ENCODE measurements at places on chromosomes 12 and 14.
A peak's percentile ranks its signal among the peaks of the same experiment; 100 is the strongest.

GRCh38 chr14:22588526-22589095, 413 bp downstream of the DAD1 start:
- no peak for DNase-seq

GRCh38 chr12:82754856-82755255, 68.2 kb downstream of the TMTC2 start:
- DNase-seq, result no peak

DNA sequence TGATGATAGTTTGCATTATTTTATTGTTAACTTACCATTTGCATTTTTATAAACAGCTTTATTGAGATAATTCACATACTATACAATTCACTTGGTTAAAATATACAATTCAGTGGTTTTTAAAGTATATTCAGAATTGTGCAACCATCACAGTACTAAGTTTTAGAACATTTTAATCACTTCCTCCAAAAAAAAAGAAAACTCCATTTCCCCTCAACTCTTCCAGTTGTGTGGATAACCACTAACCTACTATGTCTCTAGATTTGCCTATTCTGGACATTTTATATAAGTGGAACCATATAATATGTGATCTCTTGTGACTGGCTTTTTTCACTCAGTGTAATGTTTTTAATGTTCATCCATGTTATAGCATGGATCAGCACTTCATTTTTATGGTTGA, 41.3 kb downstream of the WNK1 start:
- no peak for DNase-seq

- no peak for DNase-seq
Measured at GRCh38 chr14:73248108-73248868, 11.0 kb downstream of the PAPLN start.

DNA sequence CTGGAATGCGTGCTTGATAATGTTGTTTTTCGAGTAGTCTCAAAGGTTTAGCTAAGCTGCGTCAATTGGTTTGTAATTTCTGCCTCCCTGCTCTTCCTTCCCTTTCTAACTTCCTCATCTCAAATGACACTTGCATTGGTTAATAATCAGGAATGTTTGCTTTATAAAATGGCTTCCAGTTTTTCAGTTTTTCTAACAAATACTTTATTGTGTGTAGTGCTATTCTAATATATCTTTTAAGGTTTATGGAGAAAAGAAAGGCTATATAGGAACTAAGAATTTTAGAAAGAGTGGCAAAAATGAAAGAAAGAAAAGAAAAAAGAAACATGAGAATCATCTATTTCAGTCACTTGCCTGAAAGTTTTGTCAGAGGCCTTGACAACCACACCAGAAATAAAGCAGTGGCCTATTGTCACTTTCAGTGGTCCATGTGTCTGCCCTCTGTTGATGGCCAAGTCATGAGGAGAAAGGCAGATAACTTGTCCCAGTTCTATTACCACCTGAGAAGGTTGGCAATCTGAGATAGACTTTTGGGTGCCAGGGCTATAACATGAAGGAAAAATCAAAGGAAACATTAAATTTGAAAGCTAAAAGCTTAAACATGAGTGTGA, 221.9 kb upstream of the KITLG start:
- no peak for DNase-seq

GRCh38 chr12:74293689-74294131, 243.9 kb upstream of the ATXN7L3B start:
- DNase-seq, result no peak

GRCh38 chr12:75011120-75011519, 198.5 kb downstream of the KCNC2 start:
- DNase-seq, result no peak

GRCh38 chr14:100159094-100159864, at the start of gene DEGS2:
Gene DEGS2 (minus strand): TSS chr14:100159645. CDS start chr14:100159587, 58 bp downstream.
- peak; percentile 75 for DNase-seq

GRCh38 chr12:84079626-84080025, 833.0 kb downstream of the SLC6A15 start:
- DNase-seq, result no peak

GRCh38 chr12:67598598-67598997, 49.9 kb upstream of the DYRK2 start:
- DNase-seq, result no peak

- no peak for DNase-seq
Measured at GRCh38 chr12:23560611-23561010, 388.9 kb downstream of the SOX5 start.

DNA sequence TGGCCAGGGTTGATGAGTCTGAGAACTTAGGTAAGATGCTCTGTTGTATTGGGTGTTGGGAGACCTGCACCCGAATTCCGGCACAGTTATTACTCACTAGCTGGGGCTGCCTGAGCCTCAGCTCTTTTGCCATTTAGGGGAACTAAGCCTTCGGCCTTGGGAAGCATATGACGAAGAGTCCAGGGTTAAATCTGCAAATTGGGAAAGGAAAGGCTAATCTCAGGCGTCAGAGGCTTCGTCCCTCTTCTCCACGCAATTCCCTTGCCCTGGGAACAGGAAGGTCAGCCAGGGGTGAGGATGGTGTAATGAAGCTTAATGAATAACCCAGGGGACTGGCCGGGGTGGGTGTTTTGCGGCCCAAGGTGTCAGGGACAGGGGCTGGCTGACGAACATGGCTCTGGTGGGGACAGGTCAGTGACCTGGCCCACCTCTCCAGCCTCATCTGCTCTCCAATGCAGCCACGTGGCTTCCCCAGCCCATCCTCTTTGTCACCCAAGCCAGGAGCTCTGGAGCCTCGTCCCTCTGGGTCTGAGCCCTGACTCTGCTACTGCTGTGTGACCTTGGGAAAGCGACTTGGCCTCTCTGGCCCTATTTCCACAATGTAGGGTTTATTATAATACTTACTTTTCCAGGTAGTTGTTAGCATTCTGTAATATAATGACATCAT, 3.8 kb upstream of the SDSL start:
- no peak for DNase-seq

GRCh38 chr12:12482150-12482761, 80.4 kb downstream of the DUSP16 start:
- DNase-seq, result no peak

DNA sequence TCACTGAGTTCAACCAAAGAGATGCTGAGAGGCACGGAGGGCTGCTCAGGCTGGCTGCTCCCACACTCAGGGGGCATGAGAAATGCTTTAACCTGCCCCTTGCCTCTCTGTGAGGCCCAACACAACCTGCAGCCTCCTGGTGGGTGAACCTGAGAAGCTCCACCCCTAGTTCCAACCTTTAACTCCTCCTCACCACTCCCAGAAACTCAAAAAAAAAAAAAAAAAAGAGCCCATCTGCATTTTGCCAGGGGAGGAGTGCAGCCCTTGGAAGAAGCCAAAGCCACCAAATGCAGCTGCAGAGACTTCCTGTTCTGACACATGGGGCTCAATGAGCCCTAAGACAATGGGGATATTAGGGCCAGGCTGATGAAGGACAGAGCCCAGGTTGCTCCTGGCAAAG, 8.9 kb downstream of the KRT4 start:
- no peak for DNase-seq

DNA sequence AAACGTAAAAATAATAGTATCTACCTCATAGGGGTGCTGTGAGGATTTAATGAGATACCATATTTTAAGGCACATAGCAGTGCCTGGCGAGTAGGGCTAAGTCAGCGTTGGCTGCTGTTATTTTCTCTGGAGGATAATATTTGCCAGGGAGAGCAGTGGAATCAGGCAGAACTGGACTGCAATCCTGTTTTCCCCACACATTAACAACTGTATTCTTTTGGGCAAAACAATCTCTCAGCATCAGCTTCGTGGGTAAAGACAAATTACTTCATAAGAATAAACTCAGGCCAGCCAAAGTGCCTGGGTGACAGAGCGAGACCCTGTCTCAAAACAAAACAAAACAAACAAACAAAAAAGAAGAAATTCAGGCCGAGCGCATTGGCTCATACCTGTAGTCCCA, 29.7 kb upstream of the ATP2A2 start:
- no peak for DNase-seq

DNA sequence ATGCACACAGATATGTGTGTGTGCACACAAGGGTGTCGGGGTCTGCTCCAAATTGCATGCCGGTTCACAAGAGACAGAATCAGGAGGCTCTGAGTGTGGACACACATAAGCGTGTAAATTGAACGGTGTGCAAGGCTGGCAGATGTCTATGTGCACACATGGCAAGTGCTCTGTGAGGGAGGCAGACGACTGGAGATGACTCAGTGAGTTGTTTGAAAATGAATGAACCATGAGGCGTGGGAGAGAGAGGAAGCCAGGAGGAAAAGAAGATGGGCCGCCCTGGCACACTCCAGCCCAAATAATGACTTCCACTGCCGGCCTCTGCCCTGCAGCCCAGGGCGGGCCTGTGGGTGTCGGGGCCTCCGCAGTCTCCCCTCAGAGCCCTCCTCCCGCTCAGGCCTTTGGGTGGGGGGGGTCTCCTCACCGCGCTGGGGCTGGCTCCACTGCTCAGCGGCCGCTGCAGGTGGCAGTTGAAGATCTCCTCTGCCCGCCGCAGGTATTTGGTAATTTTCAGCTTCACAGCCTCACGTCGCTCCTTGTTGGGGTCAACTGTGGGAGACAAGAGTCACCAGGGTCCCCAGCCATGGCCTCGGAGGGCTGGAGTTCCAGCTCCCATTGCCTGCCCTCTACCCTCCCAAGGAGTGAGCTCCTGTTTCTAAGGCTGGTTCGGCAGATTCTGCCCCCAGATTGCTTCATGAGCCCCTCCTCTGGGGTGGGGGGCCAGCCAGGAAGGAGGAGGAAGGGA, 3.5 kb downstream of the RPS6KL1 start:
- no peak for DNase-seq

GRCh38 chr12:9642606-9643265, 26.8 kb upstream of the CLEC2D start:
- DNase-seq, result no peak

DNA sequence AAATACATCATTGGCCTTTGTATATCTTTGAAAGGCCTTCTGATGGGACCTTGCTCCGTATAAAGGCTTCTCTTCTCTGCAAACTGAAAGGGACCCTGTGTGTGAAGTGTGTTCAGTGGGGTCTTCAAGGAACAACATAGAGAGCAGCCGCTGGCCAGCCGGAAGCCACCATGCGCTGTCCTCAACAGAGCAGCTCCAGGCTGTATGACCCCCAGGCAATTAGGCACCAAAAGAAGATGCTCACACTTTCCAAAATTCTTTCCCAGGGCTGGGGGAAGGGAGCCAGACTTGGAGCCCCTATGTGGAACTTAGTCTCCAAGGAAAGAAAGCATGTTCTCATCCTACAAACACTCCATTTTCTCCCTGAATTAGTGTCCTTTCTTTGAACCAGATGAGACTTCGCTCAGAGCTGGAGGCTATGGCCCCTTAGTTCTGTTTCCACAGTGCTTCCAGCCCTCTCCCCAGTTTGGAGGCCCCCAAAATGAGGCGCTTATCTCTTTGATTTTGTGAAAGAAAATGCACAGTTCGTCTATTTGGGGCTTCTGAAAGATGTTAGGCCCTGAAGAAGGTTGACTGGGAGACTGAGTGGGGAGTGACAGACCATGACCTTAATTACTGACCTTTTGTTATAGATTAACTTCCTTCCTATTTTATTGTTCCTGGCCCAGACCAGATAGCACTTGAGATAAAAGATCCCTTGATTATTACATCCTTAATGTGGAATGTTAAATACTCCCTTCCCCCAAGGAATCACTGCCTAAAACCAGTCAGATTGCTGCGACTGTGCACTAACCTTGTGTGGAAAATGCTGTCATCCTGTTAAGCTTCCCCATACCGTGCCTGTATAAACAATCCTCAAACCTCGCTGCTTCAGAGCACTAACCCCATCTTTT, 128.3 kb upstream of the FGD4 start:
- DNase-seq, result no peak

- no peak for DNase-seq
Measured at GRCh38 chr12:109436188-109436560, 40.9 kb downstream of the KCTD10 start.

DNA sequence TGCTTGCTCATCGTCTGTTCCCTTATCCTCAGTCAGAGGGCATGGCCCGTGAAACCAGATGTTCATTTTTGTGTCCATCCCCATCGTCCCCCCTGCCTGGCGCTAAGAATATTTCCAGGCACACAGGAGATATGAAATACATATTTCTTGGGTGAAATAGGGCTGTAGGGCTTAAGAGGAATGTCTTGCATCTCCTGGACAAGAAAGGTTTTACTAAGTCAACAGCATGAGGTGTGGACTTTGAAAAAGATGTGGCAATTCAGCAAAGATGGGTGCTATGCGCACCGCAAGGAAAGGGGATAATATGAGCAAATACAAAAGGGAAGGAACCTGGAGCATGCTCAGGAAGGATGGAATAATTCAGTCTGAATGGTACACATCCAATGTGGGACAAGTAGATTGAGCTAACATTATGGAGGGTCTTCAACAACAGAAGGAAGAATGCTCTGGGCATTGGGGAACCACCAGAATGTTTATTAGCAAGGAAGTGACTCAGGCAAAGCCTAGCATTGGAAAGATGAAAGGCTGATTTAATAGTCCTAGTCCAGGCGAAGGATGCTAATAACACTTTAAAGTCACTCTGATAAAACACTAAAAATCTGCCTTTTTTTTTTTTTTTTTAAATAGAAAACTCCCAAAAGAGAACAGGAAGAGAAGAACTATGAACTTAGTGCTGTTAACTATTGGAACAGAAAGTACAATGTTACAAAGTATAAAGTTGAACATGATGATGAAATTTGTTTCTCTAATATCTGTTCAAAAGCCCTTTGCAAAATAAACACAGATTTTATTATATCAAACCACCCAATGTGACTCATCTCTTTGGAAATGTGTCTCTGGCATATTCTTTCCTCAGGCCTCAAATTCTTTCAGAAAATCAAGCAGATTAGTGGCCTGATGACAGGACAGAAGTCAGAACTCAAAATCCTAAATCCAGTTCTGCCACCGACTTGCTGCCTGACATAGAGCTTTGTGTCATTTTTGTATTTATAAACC, 449.5 kb downstream of the BCAT1 start:
- no peak for DNase-seq

- no peak for DNase-seq
Measured at GRCh38 chr12:91630596-91631293, 448.1 kb upstream of the DCN start.

GRCh38 chr12:51005671-51006070, 20.5 kb downstream of the SLC11A2 start:
- no peak for DNase-seq

DNA sequence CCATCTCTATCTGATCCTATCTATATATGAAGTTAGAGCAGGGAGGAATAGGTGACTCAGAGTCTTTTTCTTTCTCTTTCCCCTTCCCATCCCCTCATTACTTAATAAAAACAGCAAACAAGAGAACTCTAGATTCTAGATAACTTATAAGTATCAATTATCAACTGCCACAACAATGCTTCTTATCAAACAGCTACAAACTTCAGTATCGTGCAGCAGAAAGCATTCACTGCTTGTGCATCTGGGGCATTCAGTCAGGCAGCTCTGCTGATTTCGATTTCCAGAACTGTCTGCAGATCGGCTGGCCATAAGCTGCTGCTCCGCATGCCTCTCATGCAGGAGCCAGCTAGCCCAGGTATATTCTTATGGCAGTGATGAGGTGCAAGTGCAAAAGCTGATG, 19.4 kb downstream of the A2ML1 start:
- DNase-seq, result no peak
